ENCODE measurements at places on chromosomes 11 and 22. TPM values are rescaled to one million over a fixed set of nuclear protein-coding genes. Genes with fewer than 3 reads are reported as not detected.

CCDC73 gene
- not detected for polyA plus RNA-seq

FAM181B gene
- polyA plus RNA-seq = 0.01 TPM

ACCS gene
- polyA plus RNA-seq = 7.1 TPM

OR5W2 gene
- polyA plus RNA-seq = not detected

PUS3 gene
- polyA plus RNA-seq = 8.8 TPM

CNIH2 gene
- 0.25 TPM for polyA plus RNA-seq

NEU3 gene
- polyA plus RNA-seq = 8.2 TPM

MUC6 gene
- not detected for polyA plus RNA-seq

MYRF gene
- polyA plus RNA-seq = 0.24 TPM

MS4A6A gene
- polyA plus RNA-seq = not detected

MMP13 gene
- polyA plus RNA-seq = not detected

NTM gene
- 47.9 TPM for polyA plus RNA-seq

FGF3 gene
- polyA plus RNA-seq = not detected

TSSK2 gene
- polyA plus RNA-seq = not detected

POU2AF3 gene
- polyA plus RNA-seq = not detected
